ENCODE measurements at places on chromosomes 6 and 20. TPM values are rescaled to one million over a fixed set of nuclear protein-coding genes. Genes with fewer than 3 reads are reported as not detected.

DNA sequence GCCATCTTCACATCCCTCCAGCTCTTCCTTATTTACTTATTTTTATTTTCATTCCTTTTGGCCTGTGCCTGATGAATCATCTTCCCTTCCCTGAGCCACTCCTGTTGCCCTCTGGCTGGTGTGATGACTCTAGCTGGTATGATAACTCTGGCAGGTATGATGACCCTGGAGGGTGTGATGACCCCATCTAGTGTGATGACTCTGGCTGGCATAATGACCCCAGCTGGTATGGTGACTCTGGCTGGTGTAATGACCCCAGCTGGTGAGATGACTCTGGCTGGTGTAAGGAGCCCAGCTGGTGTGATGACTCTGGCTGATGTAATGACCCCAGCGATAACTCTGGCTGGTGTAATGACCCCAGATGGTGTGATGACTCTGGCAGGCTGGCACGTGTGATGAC is 426.8 kb downstream of the QKI start:
- DNase-seq, result no peak

DNA sequence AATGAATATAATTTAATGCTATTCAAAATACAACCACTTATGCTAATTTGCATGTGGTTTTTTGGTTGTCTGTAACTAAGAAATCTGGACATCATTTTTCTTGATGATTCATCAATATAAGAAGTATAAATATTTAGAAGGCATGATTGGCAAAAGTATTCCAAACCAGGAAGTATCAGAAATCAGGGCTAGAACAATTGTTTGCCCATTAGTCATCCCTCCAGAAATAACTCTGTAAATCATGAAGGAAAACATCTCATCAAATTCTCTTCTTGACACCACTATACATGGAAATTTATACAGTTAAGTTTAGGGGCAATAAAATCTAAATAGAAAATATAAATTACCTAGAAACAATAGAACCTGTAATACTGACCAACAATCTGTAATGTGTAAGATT is 554.7 kb upstream of the HS3ST5 start:
- DNase-seq, result no peak

DNA sequence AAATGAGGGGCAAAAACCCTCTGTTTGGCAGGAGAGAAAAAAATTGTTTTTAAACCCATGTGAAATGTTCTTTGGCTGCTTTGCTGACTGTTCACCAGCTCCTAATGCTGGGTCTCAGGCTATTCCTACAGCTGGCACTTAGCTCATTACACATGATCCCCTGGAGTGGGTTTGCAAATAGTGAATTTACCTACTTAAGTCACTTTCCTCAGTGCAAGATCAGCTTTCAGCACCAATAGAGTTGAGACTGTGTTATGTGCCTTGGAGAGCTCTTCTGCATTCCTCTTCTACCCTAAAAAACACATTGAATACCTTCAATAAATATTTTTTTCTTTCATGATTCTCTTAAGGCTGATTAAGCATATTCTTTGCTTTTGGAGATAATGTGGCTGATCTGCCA is 58.4 kb upstream of the PRDM1 start:
- no peak for DNase-seq

GRCh38 chr6:43143235-43144128 is 27.6 kb upstream of the SRF start:
- peak; percentile 89 for DNase-seq

Gene NKX2-4
- total RNA-seq, result not detected

DNA sequence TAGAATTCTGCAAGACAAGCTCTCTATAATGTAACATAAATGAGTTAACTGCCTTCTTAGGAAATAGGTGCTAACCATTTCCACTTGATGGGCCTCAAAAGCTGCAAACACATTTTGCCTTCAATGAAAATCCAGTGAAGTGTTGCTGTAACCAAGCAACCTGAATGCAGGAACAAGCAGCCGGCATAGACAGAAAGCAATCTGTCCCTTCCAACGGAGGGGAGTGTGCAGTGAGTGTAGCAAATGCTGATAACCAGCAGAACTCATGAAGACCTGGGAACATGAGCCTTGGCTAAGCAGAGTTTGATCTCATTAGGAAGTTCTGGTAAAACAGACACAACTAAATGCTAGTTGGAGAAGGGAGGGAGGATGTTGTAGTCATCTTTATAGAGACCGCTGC is 697.8 kb downstream of the KIF16B start:
- no peak for DNase-seq

GRCh38 chr6:322259-322930 is 30.1 kb downstream of the DUSP22 start:
- no peak for DNase-seq

DNA sequence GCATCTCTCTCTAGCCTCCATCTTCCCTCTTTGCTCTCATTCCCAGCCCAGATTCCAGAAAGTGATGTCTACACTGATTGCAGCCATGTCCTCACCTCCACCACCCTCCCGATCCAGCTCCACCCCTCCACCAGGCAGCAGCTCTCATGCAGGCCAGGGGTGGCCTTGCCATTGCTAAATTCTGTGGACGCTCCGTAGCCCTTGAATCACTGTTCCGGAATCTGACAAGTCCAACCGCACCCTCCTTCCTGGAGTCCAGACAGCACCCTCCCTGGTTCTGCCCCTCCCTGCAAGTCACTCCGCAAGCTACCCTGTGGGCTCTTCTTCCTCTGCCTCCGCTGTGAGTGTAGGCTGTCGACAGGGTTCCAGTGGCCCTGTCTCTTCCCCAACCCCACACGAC is 26.2 kb downstream of the TNXB start:
- DNase-seq, result peak; percentile 82

- no peak for DNase-seq
Observed at GRCh38 chr6:53854843-53855567, 60.2 kb downstream of the LRRC1 start.

DNA sequence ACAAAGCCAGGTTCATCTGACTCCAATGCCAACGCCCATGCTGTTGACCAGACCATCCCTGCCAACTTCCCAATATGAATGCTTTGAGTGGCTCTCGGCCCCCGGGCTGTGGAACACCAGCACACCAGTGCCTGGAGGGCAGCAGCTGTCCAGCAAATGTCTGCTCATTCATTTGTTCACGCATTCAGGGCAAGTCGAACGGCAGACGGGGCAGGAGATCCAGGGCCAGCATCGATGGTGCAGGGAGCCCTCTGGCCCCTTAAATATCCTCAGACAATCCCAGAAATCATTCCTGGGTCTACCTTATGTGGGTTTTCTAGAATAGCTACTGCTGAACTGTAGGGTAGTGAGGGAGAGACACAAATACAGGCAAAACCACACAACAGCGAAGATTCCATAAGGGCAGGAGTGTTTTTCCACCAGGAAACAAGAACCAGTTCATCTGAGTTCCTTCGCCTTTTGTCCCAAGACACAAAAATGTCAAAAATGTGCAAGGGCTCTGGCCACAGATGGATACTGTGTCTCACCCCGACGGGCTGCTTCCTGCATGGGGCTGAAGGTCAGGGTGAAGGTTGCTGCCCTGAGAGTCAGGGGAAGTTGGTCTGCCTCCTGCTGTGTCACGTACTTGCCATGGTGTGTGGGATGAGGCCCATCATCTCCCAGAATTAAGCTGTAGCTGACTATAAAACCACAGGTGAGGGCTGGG is 15.5 kb downstream of the RIPOR3 start:
- no peak for DNase-seq
